ENCODE measurements at places on chromosomes 7 and 10. TPM values are rescaled to one million over a fixed set of nuclear protein-coding genes. Genes with fewer than 3 reads are reported as not detected.

DNA sequence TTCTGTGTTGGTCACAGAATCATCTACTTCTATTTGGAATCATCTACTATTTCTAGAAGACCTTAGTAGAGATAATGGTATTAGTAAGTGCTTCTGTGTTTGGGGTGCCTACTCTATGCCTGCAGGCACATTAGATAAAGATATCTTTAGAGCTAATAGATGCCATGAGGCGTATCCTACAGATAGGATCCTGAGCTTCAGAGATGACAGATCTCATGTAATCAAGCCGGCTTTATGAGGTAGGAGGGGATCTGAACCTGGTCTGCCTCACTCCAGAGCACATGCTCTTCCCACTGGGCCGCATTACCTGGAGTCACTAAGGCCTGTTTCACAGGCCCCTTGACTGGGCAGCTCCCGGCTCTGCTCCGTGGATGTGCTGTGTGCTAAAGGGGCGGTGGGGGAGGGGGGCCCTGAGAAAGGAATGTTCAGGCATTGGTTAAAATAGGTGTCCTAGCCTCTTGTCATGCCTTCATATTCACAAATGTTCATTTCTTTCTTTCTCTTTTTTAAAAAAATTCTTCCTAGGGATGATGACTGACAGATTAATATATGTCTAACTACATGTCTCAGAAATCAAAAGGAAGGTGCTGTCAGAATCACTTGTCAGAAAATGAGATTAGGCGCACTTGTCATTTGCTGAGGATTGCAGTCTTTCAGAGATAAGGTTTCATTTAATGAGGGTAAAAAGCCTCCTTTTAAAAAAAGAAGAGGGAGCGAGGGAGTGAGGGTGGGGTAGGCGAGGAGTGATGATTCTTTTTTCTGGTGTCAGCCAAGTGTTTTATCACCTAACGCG lies 458.0 kb upstream of the GALNT17 start:
- no peak for DNase-seq

DNA sequence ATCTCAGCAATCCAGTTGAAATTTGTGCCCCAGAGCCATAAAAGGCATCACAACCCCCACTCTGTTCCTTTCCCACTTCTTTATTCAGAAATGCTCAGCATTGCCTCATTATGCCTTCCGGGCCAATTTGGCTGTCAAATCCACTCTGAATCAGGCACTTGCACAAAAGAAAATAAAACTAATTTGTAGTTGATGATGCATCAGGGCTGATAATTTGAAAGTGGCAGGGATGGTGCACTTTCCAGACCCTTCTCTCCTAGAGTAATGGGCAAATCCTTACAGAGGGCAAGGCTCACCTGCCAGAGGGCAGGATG lies 147.9 kb upstream of the PDE1C start:
- DNase-seq, result no peak

GRCh38 chr10:131585761-131586160 lies 274.2 kb upstream of the TCERG1L start:
- no peak for DNase-seq

GRCh38 chr7:100372256-100372655 lies 1.0 kb upstream of the PILRA start:
- peak; percentile 67 for DNase-seq

GRCh38 chr10:78381107-78381506 lies 347.4 kb downstream of the RPS24 start:
- DNase-seq, result no peak

- DNase-seq, result peak; percentile 46
Observed at GRCh38 chr7:131424219-131424822, 96.6 kb downstream of the MKLN1 start.

GRCh38 chr7:67821116-67821515 lies 824.5 kb downstream of the TYW1 start:
- peak; percentile 1 for DNase-seq

GRCh38 chr7:33504266-33504665 lies 374.9 kb downstream of the BBS9 start:
- no peak for DNase-seq

DNA sequence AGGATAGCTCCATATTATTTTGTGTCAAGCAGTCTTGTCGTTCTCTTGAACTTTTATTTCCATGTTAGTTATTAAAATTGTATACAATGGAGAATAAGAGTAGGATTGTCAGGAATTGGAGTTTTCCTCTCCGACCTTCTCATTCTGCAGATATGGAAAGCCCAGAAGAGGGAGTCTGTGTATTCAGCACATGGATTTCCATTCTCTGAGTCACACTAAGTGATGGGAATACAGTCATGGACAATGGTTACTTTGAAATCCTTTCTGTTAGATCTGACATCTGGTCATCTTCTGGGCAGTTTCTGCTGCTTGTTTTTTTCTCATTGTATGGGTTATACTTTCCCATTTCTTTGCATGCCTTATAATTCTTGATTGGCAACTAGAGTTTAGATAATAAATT lies 5.0 kb upstream of the TASOR2 start:
- DNase-seq, result peak; percentile 57

- DNase-seq, result no peak
Observed at GRCh38 chr7:16210171-16210570, 211.2 kb downstream of the CRPPA start.

DNA sequence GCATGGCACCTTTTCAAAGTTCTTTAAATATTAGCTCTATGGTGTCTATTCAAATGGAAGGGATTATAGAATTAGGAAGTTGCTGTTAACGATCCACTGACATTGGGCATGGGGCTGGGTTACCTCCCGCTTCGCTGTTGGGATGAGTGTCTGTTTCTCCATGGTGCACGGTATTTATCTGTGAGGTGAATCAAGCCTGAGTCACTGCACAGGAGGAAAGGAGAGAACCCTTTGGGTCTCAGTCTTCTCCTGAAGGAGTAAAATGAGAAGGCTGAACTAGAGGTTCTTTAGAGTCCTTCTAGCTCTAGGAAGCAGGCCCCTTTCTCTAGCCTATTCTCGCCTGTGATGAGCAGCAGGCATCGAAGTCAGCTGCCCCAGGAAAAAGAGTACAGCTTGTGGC lies 7.3 kb downstream of the JCAD start:
- peak; percentile 78 for DNase-seq

GRCh38 chr10:117255835-117256460 lies 15.0 kb downstream of the SLC18A2 start:
- DNase-seq, result no peak

GRCh38 chr10:67735430-67735829 lies 39.4 kb upstream of the CTNNA3 start:
- no peak for DNase-seq

GRCh38 chr7:47100817-47101435 lies 481.0 kb downstream of the TNS3 start:
- peak; percentile 46 for DNase-seq

- no peak for DNase-seq
Observed at GRCh38 chr10:93420091-93420490, 62.0 kb downstream of the MYOF start.

DNA sequence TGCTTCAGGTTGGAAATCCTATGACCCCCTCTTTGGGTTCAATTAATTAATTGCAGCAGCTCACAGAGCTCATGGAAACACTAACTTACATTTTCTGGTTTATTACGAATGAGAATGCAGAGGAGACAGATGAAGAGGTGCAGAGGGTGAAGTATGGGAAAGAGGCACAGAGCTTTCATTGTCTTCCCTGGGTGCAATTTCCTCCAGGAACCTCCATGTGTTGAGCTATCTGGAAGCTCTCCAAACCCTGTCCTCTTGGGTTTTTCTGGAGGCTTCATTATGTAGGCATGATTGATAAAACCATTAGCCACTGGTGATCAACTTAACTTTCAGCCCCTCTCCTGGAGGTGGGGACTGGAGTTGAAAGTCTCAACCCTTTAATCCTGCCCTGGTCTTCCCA lies 133.0 kb upstream of the AUTS2 start:
- DNase-seq, result no peak

GRCh38 chr7:140144821-140145220 lies 32.0 kb downstream of the KDM7A start:
- DNase-seq, result peak; percentile 4

DNA sequence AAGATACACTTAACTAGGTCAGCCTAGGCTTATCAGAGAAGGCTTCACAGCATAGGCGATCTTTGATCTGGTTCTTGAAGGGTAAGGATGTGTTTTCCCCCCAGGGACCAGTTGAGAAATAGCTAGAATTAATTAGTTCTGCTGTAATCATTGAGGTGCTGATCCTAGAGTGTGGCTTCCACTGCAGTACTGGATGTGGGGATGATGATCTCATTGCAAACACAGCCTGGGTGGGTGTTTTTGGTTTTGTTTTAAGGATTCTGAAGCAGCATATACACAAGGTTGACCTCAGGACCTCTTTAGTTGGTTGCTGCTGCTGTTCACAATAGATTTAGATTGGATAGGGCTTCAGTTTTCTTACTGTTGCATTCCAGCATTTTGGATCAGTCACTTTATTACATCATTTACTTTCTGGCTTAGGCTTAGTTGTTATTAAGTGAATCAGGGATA lies 159.7 kb downstream of the AUTS2 start:
- no peak for DNase-seq

- DNase-seq, result no peak
Observed at GRCh38 chr10:118276204-118276603, 65.9 kb downstream of the FAM204A start.

GRCh38 chr10:15262036-15262713 lies 93.7 kb upstream of the NMT2 start:
- DNase-seq, result no peak

- DNase-seq, result peak; percentile 23
Observed at GRCh38 chr7:90119178-90119971, 34.9 kb upstream of the STEAP1 start.

GRCh38 chr10:2909921-2910320 lies 157.4 kb upstream of the PFKP start:
- no peak for DNase-seq

DNA sequence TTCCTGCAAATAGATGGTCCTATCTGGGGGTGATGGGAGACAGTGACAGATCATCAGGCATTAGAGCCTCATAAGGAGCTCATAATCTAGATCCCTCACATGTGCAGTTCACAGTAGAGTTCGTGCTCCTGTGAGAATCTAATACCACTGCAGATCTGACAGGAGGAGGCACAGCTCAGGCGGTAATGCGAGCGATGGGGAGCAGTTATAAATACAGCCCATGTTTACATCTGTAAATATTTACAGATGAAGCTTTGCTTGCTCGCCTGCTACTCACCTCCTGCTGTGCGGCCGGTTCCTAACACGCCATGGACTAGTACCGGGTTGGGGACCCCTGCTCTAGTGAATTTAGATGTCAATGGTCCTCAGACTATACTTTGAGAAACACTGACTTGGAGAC lies 17.0 kb upstream of the CDCA7L start:
- no peak for DNase-seq

DNA sequence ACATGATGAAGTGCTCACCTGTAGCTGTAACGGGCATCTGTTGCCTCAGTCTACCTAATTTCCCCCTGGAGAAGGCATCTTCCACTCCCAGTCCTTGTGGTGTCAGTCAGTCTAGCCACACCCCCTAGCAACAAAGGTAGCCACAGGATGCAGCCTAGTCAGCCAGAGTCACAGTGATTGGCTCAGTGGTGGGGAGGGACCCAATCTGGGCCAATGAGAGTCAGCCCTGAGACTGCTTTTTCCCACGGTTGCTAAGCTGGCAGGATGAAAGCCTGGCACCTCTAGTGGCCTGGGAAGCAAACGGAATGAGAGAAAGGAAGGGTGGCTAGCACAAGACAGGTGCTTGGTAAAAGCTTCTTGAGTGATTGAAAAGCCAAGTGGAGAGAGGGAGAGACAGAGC lies 118.6 kb downstream of the SH3PXD2A start:
- peak; percentile 68 for DNase-seq

- peak; percentile 18 for DNase-seq
Observed at GRCh38 chr7:142964502-142965246, 2.5 kb upstream of the KEL start.

Gene PNLIPRP3
- total RNA-seq, result 0.13 TPM

Gene ENTPD7
- total RNA-seq, result 14.6 TPM

Gene SPDYE2
- total RNA-seq, result not detected

Gene ARHGAP12
- 23.2 TPM for total RNA-seq

Gene PNLIP
- not detected for total RNA-seq

Gene HOXA3
- total RNA-seq, result not detected

Gene H2BK1
- not detected for total RNA-seq

Gene KIF5B
- 91.1 TPM for total RNA-seq

Gene AVPI1
- total RNA-seq, result 34.9 TPM

Gene HOGA1
- 0.53 TPM for total RNA-seq

Gene ACTR3C
- total RNA-seq, result not detected

Gene CYP3A7
- total RNA-seq, result 0.32 TPM

Gene RHOBTB1
- 5.9 TPM for total RNA-seq

Gene UCMA
- total RNA-seq, result not detected

Gene HELLS
- 92.2 TPM for total RNA-seq

Gene PNLIPRP2
- total RNA-seq, result not detected
